Stimulated activated CD8-positive, alpha-beta memory T cell treated with anti-CD3 and anti-CD28 coated beads, Interleukin-15, amount 100 ng/mL, for 48 hours (primary cell): ENCODE measurements at places on chromosomes 5 and 9.

DNA sequence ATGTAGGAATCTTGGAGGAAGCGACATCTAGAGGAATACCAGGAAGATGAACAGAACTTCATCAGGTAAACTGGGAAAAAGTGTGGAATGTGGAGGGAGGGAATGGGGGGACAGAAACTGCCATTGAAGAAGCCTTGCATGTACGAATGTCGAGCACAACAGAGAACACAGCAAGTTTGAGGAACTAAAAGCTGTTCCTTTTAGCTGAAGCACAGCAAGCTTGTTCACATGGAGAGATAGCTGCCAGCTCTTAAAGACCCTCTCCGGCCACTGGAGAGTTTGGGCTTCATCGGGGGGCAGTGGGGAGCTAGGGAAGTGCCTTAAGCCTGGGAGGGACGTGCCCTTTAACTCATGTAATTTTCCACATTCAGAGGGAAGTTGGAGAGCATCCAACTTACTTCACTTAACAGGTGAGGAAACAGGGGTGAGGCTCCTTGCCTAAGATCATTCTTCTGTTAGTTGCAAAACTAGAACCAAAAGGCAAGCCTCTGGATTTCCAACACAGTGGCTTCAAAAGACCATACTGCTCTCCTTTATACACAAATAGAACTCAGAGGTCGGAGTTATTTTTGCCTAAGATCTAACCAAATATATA, 2.3 kb upstream of the CYFIP2 start:
- DNase-seq = no peak

DNA sequence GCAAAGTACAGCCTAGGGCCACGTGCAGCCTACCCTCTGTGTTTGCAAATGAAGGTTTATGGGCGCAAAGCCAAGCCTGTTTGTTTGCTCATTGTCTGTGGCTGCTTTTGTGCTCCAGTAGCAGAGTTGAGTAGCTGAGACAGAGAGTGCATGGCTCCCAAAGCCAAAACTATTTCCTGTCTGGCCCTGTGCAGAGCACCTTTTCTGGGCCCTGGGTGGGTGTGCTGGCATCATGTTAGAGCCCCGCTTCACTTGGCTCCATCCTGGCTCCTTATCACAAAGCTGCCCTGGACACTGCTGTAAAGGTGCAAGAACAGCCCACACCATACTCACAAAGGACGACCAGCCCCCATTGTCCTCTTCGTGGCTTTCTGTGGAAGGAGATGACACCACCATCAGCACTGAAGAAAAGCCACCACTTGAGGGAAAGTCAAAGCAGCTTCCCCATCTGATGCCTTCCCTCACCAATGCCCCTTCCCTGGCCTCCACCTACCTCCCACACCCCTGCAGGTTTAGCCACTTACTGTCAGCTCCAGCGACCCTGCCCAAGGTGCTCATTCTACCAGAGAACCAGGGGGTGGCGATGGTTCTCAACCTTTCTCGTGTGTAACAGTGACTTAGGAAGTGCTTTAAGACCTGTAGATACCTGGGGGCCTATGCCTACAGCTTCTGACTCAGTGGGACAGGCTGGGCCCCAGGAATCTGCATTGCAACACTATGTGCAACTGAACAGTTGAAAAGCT, 23.4 kb downstream of the LCP2 start:
- DNase-seq = no peak

DNA sequence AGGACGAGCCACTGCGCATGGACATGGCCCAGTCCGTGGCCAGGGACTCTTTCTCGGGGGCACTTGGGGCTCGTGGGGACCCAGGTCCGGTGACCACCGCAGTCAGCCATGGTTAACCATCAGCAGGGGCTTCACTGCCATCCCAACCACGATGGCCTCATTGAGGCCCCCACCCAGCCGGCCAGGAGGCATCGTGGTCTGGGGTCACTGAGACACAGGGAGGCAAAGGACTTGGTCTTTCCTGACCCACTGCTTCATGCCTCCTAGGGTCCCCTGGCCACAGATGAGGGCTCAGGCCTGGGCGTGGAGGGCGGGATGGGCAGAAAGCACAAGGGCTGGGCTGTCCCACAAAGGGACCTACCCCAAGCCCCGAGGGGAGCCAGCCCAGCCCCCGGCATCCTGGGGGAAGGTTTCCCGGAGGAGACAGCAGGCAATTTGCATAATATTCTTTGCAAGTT, 6.6 kb downstream of the NACC2 start:
- DNase-seq = no peak

DNA sequence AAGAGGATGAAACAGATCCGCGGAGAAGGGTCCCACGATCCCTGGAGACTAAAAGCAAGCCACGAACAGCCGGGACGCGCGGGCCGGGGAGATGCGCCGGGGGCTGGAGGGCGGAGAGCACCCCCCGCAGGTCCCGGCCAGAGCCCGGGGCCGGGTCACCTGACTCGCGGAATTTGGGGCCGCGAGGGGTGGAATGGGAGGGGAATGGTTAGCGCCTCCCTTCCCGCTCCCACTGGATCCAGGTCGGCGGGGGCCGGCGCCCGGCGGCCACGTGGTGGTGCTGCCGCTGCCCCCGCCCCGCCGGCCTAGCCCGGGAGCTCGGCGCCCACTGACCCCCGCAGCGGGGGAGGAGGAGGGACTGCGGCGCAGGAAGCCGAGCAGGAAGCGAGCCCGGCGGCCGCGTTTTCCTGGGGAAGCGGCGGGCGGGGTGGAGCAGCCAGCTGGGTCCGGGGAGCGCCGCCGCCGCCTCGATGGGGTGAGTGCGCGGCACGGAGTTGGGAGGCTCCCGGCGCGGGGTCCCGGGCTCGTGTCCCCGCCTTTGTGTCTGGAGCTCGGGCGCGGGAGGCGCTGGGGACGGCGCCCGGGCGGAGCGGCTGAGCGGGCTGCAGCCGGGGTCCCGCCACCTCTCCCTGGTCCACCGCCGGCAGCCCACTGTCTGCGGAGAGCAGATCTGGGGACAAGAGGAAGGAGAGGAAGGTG, at the start of gene RAI14:
Gene RAI14 (plus strand): TSS at position 328 of the 699 bp plus-strand sequence. CDS start 30,592 bp downstream, outside the sequence.
- DNase-seq = no peak

- no peak for DNase-seq
These were observed 122.1 kb upstream of the SPRY4 start for GRCh38 chr5:142446960-142447279.

GRCh38 chr9:2119566-2119965, 104.4 kb downstream of the SMARCA2 start:
- no peak for DNase-seq
